Karpas-422 (cell line): ENCODE measurements at places on chromosomes 7 and 10.
A peak's percentile ranks its signal among the peaks of the same experiment; 100 is the strongest.

DNA sequence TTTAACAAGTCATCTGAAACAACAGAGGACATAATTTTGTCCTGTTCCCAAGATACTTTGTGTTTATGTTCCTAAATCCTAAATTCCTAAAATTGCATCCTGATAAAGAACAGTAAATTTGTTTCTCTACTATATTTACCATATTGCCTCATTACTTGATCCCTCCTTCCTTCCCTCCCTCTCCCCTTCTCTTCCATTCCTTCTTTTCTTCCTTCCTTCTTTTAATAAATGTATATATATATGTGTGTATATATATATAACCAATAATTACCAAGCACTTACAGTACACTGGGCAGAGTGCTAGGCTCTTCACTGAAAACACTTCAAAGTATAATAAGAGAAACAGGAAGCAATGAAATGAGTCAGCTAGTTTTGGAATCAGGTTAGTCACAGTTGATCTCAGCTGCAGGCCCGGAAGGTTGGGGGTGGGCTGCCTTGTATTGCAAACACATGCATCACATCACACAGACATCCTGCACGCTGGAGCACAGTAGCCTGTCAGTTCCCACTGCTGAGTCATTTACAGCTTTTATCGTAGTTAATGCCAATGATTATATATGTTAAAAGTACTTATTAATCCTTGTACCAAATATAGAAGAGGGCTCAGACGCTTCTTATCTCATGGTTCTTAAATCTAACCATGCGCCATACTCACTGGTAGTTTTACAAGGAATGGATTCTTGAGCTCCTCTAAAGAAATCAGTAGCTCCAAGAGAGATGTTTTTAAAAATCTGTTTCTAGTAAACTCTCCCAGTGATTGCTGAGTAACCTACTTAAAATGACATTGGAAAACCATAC is 551.7 kb downstream of the GRM8 start:
- peak; percentile 85 for DNase-seq

- no peak for DNase-seq
These were observed 16.1 kb upstream of the ABCC2 start for GRCh38 chr10:99766302-99766681.

DNA sequence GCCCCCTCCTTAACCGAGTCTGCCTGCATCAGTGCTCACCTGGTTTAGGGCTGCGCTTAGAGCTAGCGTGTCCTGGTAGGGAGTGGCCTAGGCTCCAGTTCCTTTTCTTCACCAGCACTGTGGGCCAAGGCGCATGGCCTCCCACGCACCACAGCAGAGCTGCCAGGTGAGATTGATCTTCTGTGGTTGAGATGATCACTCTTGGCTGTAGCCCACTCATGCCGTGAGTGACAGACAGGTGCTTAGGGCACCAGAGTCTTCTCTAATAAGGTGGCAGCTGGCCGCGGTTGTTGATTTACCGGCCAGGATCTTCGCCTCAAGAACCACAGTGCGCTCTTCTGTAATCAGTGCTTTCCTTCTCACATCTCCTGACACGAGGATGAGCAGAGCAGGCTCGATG is 157.2 kb upstream of the INSYN2A start:
- no peak for DNase-seq

DNA sequence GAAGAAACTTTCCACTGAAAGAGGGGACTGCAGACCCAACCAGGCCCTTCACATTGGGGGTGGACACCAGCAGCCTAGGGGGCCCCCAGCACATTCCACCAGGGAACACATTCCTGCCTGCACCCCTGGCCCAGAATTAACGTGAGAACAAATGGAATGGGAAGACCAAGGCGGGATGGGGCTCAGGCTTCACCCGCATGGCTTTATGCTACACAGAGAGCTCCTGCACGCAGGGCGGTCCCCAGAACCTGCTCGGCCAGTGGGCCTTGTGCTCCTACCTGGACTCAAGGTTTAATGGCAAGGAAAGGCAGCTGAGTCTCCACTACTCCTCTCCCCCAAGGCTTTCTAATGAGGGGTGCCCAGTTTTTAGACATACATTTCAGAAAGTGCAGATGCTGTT is 146.3 kb upstream of the GPR26 start:
- DNase-seq, result no peak

DNA sequence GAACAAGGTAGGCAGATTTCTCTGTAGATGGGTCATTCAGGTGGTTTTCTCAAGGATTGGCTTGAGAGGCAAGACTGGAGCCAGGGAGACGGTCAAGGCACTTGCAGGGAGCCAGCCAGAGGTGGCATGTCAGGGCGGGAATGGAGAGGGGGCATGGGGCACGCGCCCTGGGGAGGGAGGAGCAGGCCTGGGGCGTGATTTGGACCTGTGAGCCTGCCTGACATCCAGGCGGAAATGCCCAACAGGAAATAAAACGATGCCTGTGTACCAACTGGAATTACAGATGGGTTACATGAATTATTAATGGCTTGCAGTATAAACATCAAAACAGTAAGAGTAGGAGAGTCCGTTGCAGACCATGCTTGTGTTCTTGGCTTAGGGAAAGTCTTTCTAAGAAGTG is 8.6 kb upstream of the SUN1 start:
- no peak for DNase-seq

GRCh38 chr7:25320791-25321190 is 92.5 kb upstream of the NPVF start:
- no peak for DNase-seq

DNA sequence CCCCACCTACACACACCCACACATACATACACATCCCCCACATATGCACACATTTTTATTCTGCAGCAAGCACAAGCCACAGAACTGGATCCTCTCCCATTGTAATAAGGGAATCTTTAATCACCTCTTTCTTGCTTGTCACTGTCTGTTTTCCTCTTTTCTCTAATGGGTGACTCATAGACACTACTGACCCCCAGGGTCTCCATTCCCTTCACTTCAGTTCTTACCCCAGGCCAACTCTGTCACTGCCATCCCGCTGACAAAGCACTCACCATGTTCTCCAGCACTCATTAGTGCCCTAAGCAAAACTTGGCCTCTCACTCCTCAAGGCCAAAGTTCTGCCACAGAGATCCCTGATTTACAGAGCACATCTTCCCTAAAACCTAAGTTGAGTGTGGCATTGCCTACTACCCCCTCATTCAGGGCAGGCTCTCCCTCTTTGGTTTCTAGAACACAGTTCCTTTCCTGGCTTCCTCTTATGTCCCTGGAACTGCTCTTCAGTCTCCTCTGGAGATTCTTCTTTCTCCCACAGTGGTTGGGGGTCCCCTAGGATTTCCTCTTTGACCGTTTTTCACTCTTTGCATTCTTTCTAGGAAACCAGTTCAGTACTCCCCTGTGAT is 39.6 kb upstream of the INHBA start:
- no peak for DNase-seq

GRCh38 chr10:132162590-132163277 is 24.0 kb upstream of the DPYSL4 start:
- no peak for DNase-seq

DNA sequence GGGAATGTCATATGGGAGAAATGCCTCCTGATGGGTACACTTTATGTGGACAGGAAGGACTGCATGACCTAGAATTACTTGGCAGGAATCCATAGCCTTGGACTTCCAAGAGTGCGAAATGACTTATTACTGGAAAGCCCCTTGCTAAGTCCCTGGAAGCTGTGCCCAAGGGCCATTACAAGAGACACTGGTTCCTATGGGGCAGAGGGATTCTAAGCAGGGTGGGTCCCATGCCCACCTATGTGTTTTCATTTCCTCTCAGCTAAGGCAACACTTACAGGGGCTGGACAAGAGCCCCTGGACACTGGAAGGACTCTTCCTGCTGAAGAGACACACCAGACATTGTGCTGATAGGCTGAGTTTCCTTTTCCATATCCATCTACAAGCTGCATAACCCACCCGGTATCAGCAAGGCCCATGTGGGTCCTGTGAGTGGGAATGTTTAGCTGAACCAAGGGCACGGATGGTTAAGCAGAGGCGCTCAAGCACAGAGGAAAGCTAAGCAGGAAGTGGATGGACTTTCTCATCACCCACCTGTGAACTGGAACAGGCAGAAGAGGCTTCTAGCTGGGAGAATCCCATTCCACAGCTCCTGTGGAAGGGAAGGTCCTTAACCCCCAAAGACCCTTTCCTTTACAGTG is 56.2 kb downstream of the XPNPEP1 start:
- DNase-seq, result no peak
